ENCODE measurements at places on chromosomes 16 and 17.
A peak's percentile ranks its signal among the peaks of the same experiment; 100 is the strongest.

- peak; percentile 42 for DNase-seq
Measured at GRCh38 chr17:352421-353212, at the start of gene RPH3AL. Gene RPH3AL (minus strand): TSS chr17:352807. CDS start chr17:327543, 25,264 bp downstream.

DNA sequence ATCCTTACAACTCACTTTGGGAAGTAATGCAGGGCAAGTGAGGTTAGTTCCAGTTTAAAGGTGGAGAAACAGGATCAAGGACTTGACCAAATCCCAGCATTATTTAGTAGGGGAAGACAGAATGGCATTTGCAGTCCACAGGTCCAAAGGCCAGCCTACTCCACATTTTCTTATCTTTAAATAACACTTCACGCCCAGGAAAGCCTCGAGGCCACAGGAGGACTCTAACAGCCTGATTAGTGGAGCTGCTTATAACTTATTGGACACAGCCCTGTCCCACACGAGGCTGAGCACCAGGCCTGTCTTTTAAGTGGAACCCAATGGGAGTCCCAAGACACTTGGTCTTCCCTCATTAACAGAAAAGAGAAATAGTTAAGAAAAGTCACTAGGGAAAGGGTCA is 12.1 kb upstream of the HYDIN start:
- DNase-seq = no peak

DNA sequence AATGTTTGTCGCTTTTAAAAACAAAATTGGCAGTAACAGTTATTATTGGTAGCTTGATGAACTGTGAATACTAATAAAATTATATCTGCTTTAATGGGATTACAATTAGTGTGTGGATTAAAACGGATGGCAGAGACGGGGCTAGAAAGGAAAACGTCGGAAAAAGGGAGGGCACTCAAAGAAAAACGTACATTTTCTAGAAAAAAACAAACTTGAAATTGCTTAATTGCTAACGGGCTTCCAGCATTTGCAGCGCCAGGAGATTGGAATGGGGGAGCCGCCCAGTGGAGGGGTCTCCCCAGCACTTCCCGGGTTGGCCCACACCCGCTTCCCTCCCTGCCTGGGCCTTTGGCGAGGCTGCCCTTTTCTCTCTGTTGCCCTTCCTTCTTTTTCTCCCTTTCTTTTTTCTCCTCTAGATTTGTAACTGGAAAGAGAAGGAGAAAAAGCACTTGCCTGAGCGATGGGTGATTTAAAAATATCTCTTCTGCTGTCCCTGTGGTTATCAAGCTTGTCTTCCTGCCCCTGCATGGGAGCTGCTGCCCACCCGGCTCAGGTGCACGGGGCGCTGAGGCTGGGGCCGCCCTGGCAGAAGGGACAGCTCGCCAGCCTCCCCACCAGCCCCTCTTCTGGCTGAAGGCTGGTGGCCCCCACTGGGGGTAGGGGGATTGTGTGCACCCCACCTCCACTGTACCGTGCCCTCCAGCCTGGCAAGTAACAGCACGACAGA is 5.9 kb downstream of the BAHCC1 start:
- DNase-seq = no peak

DNA sequence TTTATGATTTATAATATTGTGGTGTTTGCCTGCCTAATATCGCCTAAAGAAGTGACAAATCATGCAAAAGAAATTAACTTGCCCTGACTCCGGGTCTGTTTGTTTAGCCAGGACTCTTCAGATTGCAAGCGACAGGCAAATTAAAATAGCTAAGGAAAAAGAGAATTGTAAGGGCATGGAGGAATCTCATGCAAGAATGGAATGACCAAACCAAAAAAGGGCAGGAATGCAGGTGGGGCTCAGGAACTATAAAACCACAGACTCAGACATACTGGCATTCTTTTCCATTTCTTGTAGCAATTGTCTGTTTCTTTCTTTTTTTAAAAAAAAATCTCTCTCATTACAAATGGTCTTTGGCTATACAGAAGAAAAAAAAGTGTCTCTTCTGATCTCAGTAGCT is 188.1 kb upstream of the XYLT1 start:
- DNase-seq = no peak

DNA sequence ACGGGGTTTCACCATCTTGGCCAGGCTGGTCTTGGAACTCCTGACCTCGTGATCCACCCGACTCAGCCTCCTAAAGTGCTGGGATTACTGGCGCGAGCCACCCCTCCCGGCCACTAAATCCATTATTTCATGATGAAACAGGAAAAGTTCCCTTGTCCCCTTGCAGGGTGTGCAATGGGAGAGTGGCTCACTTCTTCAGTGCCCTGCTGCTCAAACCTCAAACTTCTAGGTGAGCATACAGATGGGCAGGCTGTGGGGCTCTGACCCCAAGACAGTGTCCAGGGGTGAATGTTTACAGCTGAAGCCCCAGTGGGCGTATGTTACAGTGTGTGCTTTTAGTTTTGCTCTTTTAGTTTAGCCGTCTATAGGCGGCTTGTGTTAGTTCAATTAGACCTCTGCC is 34.7 kb downstream of the GJC1 start:
- no peak for DNase-seq

GRCh38 chr17:80008383-80008840 is 27.3 kb downstream of the TBC1D16 start:
- peak; percentile 42 for DNase-seq

- DNase-seq = no peak
Measured at GRCh38 chr17:59702304-59702703, 4.9 kb downstream of the PTRH2 start.

GRCh38 chr16:28974007-28974436 is 556 bp upstream of the SPNS1 start:
- peak; percentile 65 for DNase-seq

DNA sequence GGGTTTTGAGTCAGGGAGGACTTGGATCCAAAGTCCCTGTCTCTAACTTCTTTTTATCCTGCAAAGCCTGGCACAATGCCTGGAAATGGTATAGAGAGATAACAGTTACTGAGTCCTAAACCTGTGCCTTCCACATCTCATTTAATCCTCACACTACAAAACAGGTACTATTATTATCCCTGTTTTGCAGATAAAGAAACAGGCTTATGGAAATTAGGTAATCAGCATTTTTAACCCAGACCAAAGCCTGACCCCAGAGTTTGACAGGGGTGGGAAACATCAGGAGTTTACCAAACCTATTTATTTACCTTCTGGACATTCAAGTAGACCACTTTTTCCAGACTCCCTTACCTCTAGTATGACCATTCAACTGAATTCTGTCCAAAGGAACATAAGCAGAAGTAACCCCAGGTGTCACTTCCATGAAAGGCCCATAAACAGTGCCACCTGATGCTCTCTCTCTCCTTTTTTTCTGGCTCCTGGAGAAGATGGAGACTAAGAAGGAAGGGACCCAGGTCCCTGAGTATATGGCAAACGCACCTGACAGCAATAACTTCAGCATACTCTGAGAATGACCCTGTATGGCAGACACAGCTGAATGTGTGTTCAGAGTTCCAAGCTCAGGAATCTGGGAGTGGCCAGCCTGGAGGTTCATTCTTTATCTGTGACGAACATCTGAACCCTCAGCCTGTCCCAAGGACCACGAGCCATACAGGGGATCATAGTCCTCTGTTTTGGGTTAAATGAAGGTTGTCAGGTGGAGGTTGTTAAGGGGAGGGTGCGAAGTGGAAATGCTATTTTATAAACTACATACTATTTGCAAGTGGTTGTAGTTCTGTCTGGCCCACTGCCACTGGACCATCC is 62.7 kb downstream of the HLF start:
- DNase-seq = no peak

DNA sequence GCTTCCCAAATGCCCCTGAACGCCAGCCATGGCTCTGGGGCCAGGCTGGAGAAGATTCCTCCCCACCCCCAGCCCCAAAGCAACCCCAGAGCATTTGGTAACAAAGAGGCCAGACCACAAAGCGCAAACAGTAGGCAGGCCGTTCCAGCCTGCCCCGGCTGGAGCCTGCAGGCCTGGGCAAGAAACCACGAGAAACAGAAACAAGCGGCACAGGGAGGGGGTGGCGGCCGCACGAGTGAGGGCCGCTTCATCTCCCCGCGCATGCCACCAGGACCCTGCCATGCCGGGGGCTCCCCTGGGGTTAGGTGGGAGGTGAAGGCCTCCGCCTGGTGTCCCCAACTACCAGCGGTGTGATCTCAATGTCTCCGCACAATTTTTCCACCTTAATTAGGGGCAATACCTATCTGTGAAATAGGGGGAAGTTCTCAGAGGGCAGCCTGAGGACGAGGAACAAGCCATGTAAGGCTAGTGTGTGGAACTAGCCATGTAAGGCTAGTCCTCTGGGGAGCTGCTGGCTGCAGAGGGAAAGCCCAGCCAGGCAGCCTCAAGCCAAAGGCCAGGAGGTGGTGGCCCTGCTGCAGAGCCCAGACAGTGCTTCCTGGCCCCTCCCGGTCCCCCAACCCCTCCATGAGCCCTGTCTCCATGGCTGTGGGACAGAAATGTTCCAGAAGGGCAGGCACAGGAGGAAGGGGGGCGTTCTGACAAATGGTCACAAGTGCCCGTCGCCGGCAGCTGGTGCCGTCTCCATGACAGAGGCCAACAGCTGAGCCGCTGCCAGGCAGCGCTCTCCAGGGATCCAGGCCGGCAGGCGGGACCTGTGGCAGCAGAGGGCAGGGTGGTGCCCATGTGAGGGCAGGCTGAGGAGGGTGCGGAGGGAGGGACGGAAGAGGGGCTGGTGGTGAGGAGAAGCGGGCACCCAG is 14.5 kb upstream of the MTSS2 start:
- DNase-seq = no peak

DNA sequence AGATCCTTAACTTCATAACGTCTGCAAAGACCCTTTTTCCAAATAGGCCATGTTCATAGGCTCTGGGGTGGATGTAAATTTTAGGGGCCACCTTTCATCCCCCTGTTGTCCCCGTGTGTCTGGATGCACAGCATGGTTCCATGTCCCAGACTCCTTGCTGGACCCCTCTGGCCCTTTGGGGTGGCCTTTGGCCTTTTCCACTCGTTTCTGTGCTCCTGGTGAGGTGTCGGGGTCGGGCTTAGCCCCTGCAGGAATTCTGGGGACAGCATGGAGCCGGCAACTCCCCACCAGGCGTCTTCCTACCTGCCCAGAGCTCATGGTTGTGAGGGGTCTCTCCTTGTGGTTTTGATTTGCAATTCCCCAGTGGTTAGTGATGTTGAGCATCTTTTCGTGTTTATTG is 183.5 kb downstream of the SEC14L1 start:
- DNase-seq = no peak

DNA sequence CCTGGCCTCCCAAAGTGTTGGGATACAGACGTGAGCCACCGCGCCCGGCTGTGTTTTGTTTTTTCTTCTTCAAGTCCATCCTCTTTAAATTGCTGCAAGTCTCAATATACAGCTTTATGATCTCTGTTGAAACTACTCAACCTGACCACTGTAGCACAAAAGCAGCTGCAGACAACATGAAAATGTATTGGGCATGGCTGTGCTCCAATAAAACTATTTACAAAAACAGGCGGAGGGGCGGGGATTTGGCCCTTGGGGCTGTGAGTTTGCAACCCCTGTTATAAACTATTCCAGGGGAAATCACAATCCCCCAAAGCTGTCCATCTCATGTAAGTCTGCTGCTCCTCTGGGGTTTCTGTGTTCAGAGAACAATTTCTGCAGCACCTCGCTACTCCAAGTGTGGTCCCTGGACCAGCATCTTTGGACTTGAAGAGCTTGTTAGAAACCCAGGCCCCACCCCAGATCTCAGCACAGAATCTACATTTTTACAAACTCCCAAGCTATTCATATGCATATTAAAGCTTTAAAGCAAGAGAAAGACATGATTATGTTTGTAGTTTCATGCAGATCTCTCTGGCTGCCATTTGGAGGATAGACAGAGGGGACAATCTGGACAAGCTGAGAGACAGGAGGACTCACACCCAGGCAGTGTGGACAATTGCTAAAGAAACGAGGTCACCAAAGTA is 33.6 kb downstream of the TEKT5 start:
- no peak for DNase-seq

GRCh38 chr16:85266857-85267256 is 154.6 kb upstream of the CIBAR2 start:
- DNase-seq = no peak

DNA sequence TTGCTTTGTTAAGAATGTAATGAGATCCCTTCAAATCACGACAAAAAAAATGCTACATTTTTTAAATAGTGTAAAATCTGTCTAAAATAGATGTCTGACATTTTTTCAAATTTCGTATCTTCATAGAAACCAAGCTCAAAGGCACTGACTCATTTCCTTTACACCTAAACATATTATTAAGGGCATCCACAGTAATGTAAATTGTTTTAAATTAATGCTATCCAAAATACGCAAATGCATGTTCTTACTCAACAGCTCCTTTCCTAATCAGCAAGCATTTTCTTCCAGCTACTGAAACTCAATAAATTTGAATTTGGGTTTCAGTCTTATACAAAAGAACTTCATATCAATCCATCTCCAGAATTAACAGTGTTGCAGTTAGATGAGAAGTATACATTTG is 4.3 kb downstream of the C16orf87 start:
- DNase-seq = no peak

DNA sequence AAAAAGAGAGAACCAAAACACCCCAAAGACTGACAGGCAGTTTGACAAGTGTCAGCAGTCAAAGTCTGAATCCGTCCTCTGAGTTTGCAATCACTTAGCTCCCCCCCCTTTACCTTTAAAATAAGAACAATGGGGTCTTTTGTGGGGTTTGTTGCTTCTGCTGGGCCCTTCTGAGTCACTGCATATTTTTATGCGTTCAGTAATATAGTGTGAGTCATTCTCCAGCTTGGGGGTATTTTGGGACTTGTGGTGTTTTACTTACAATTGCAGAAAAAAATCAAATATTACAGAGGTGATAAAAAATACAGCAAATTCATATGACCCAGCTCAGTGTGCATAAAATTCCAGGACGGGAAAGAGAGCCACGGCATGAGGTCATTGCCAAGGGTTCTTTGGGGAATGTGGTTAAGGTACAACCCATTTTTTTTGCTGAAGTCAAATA is 120.1 kb downstream of the CYLD start:
- peak; percentile 84 for DNase-seq

GRCh38 chr16:75580-76501 is 2.2 kb upstream of the MPG start:
- peak; percentile 91 for DNase-seq

DNA sequence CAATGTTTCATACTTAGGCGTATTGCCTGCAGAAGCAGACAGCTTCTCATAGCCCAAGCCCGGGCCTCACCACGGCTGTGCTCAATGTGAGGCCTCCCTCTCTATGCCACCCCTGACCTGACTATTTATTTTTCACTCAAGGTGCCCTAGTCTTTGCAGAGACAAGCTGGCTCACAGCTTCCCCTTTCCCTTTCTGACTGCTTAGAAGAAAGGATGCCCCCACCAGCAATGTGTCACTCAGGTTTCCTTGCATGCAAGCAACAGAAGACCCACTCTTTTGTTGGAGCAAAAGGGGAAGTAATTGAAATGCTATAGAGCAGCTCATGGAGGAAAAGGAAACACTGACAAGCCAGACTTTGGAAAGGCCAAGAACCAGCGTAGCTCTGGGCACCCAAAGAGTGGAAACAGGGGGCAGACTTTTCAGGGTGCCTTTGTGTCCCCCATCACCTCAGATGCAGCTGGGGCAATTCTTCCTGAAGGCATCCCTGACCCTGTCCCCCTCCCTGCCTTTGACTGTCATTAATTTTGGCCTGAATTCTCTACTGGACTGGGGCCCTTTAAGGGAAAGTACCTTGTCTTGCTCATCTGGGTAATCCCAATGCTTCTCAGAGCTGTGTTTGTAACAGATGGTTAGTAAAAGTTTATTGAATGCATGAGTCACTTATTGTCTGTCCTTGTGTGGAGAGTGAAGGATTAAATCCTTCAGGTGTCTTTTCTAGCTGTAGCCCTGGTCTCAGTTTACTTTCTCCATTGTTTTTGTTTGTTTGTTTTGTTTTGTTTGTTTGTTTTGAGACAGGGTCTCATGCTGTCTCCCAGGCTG is 17.8 kb downstream of the RGS9 start:
- peak; percentile 44 for DNase-seq

- DNase-seq = no peak
Measured at GRCh38 chr17:39899215-39899614, 19.2 kb downstream of the GSDMB start.

- DNase-seq = no peak
Measured at GRCh38 chr17:74853048-74853397, 6.7 kb downstream of the GRIN2C start.
